ENCODE measurements at places on chromosomes 12 and 14.

- no peak for DNase-seq
Measured at GRCh38 chr14:100733152-100733850, 6.6 kb downstream of the DLK1 start.

DNA sequence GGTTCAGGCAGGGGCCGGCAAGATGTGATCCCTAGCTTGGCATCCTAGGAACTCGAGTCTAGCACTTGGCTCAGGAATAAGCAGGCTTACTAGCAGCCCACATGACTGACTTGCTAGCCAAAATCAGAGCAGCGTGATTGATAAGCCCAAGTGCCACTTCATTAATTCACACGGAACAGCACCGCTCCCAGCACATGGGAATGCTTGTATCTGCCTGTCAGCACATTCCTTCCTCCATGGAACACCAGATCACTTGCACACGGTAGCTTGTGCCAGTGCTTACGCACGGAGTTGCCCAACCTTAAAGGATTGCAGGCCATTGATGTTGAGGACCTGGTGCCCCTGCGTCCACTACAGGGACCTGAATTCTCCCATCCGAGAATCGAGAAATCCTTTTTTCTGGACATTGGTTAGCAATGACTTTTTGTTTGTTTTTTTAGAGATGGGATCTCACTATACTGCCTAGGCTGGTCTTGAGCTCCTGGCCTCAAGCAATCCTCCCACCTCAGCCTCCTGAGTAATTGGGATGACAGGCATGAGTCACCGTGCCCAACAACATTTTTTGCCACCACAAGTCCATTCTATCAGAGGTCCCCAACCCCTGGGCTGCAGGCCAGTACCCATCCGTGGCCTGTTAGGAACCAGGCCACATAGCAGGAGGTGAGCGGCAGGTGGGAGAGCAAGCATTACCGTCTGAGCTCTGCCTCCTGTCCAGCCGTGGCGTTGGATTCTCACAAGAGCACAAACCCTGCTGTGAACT lies 30.6 kb upstream of the TSPAN9 start:
- no peak for DNase-seq

- DNase-seq: no peak
Measured at GRCh38 chr12:15555446-15555845, 233.1 kb downstream of the PTPRO start.

DNA sequence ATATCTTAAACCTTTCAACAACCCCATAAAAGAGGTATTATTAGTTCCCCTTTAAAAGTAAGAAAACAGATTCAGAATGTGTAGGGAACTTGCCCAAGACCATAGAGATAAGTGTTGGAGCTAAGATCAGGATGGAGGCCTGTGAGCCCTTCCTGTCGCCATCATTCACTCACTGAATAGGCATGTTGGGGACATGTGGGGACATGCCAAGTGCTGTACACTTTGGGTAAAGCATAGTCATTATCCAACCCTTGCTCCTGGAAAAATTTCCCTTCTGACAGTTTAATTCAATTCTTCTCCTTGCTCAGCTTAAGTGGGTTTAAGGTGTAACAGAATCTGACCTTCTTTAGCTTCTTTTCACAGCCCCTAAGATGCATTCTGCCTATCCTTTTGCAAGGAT lies 28.0 kb upstream of the C12orf42 start:
- DNase-seq: no peak

DNA sequence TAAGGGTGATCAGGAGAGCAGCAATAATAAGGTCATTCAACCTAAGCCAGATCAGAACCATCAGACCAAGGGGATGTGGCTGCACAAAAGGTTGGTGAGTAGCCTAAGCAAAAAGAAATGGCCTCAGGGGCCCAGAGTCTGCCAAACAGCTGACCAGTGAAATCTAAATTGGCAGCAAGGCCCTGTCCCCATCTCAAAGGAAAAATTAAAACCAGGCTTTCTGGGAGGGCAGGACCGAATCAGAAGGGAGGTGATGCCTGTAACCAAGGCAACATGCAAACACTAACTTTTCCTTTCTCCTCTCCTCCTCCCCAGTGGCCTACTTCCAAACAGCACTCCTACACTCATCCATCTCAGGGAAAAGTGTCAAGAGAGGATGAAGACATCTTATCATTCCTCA lies 256.4 kb downstream of the NUAK1 start:
- DNase-seq: no peak

- DNase-seq: no peak
Measured at GRCh38 chr14:100764471-100765115, 37.9 kb downstream of the DLK1 start.

DNA sequence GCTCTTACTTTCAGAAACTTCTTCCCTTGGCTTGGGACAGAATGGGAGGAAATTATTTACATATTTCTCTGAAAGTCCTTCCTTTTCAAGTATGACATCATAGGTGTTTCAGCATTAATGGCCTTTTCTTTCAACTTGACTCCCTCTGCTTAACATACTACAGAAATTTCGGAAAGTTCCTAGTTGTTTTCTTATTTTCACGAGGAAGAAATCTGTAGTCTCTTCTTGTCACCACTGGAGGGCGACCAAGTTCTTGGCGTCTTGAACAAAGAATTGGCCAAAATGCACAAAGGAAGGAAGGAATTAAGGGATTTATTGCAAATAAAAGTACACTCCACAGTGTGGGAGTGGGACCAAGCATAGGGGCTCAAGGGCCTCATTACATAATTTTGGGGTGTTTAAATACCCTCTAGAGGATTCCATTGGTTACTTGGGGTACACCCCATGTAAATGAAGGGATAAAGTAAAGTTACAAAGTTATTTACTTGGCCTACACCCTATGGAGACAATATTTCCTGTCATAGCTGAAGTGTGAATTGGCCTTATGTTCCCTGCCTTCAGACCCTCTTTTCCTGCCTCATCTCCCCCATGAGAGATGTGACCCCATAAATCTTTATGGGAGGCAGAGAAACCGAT lies 70.4 kb downstream of the RPL10L start:
- no peak for DNase-seq

All from substantia nigra (tissue), 51 donors.